ENCODE measurements at places on chromosomes 2 and 18.

- DNase-seq: no peak
Observed at GRCh38 chr2:2501454-2502200, 170.6 kb upstream of the MYT1L start.

DNA sequence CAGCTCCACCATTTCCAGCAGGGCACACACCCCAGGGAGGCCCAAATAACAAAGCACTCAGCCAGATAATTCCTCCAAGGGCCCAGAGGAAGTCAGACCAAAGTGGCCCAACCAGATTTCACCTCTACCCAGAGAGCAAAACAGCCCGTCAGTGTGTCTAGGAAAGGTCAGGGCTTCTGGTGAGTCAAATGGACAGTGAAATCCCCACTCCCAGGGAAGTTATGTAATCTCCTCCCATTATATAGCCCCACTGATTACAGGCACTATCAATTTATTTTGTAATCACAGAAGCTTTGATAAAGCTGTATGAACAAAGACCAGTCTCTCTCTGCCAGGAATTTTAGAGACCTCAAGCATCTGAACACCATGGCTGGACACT is 4.0 kb downstream of the B4GALT6 start:
- DNase-seq: no peak

GRCh38 chr2:64477979-64478378 is 24.0 kb downstream of the LGALSL start:
- DNase-seq: no peak

- no peak for DNase-seq
Observed at GRCh38 chr2:46246790-46247189, 50.4 kb upstream of the EPAS1 start.

All from T47D (cell line).